ENCODE measurements at places on chromosomes 7 and 10. TPM values are rescaled to one million over a fixed set of nuclear protein-coding genes. Genes with fewer than 3 reads are reported as not detected.

Gene VTI1A
- 29.3 TPM for total RNA-seq

Gene AMZ1
- 1.4 TPM for total RNA-seq

Gene COL13A1
- total RNA-seq: 44.3 TPM

Gene TRIM73
- 0.19 TPM for total RNA-seq

Gene BET1
- 38.2 TPM for total RNA-seq

Gene SCART1
- 1.1 TPM for total RNA-seq

Gene ADIRF
- total RNA-seq: 69.4 TPM

Gene TUBB8
- total RNA-seq: not detected

Gene SORCS1
- total RNA-seq: not detected

Gene CHRM2
- under 0.01 TPM for total RNA-seq

Gene CYP2C19
- not detected for total RNA-seq

Gene ZNF786
- 4.8 TPM for total RNA-seq

Gene BAIAP2L1
- total RNA-seq: 3.1 TPM

Gene ARMH3
- 6.2 TPM for total RNA-seq

Gene PLXNA4
- 7.9 TPM for total RNA-seq

Gene ZNF487
- 2.5 TPM for total RNA-seq

Gene SLC16A9
- total RNA-seq: 4.5 TPM

Gene OPN4
- not detected for total RNA-seq

Gene CALY
- total RNA-seq: not detected

Gene C10orf105
- not detected for total RNA-seq

Gene ALOX5
- total RNA-seq: 0.19 TPM

Gene MACC1
- total RNA-seq: 1.1 TPM

Gene SLC18A3
- total RNA-seq: under 0.01 TPM

Gene FEZF1
- total RNA-seq: not detected

Gene STN1
- 32.8 TPM for total RNA-seq

Gene ACTR3C
- total RNA-seq: 0.19 TPM

Gene SEMA4G
- 0.38 TPM for total RNA-seq

Data from regular cardiac myocyte (primary cell).